ENCODE measurements at places on chromosomes 6 and 20.

- DNase-seq: no peak
Measured at GRCh38 chr20:7985916-7986315, 33.6 kb downstream of the TMX4 start.

DNA sequence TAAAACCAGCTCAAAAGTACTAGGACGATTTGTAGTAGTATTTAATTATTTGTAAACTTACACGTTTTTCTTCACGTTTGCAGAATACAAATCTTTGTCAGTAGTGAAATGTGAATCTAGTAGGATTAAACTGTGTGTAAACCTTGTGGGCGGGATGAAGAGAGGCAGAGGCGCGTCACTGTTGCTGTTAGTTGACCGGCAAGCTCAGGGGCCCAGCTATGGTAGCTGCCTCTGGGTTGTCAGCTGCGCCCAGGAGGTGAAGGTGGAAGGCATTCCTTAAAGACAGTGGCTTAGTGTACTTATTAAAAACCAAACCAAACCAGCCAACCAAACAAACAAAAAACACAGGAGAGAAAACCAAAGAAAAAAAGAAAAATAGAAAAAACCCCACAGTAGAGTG lies 69.6 kb downstream of the IGF2R start:
- DNase-seq: no peak

- DNase-seq: peak; percentile 8
Measured at GRCh38 chr6:2665146-2666070, 85.3 kb downstream of the MYLK4 start.

DNA sequence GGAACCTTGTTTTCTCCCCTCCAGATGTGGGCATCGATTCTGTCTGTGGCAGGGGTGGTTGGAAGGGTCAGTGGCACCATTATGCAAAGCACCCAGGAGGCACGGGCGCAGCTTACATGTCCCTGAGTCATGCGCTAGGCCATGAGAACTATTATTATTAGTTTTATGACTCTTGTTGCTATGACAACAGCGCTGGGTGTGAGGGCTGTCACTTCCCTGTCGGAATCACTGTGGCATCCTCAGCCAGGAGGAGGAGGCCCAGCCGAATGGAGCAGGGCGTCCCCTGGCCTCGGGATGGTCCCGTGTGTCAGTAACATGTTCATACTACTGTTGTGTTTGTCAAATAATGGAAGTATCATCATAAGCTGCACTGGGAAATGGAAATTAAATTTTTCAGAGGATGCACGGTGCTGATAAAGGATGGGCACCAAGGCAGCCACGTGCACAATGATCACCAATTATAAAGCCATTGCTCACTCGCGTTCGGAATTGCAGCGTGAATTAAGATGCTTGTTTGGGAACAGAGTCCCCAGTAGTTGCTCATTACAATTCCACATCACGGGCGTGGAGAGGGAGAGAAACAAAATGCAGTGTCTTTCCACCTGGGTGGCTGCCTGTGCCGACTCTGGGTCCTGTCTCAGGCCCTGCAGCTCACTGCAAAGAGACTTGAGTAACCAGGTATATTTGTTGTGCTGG lies 247.9 kb downstream of the CDH4 start:
- no peak for DNase-seq

- no peak for DNase-seq
Measured at GRCh38 chr6:164612751-164613150, 696.7 kb downstream of the C6orf118 start.

GRCh38 chr6:47519279-47519678 lies 41.7 kb downstream of the CD2AP start:
- peak; percentile 77 for DNase-seq

DNA sequence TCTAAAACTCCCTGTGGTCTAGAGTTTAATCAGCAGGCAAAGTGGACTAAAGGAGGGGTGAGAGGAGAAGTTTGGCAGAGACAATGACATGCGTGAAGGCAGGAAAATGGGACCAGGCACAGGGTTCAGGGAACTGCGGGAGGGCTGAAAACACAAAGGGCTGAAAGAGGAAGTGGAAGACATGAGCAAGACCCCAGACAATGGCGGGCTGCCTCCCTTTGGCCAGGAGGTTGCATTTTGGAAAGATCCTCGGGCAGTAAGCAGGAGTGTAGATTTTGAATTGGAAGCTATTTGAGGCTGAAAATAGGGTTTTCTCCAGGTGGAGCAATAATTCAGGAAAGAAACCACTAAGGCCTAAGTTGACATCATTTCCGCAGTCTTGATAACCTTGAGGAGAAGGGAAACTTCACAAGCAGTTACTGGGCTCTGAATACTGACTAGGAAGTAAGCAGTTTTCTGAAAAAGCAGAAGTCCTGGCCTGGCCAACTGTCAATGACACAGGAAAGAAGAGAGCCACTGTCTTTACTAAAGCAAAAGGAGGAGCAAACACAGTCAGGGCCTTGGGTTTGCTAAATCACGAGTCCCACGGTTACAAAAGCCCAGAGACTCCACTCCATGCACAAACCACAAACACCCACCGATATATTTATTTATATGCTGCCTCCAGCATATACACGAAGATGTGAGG lies 3.4 kb downstream of the LY86 start:
- no peak for DNase-seq

GRCh38 chr6:166467436-166468000 lies 84.8 kb upstream of the MPC1 start:
- DNase-seq: no peak

GRCh38 chr6:151553416-151554165 lies 59.8 kb downstream of the CCDC170 start:
- DNase-seq: no peak

- no peak for DNase-seq
Measured at GRCh38 chr6:119728935-119729334, 379.4 kb upstream of the MAN1A1 start.

Measured in NCI-H69 (cell line).